Activated CD4-positive, alpha-beta memory T cell treated with anti-CD3 and anti-CD28 coated beads, Interleukin-2, amount 10 ng/mL, durations not matched to agents 7 days and 5 days (primary cell): ENCODE measurements at places on chromosomes 11 and 22. TPM values are rescaled to one million over a fixed set of nuclear protein-coding genes. Genes with fewer than 3 reads are reported as not detected.

DNA sequence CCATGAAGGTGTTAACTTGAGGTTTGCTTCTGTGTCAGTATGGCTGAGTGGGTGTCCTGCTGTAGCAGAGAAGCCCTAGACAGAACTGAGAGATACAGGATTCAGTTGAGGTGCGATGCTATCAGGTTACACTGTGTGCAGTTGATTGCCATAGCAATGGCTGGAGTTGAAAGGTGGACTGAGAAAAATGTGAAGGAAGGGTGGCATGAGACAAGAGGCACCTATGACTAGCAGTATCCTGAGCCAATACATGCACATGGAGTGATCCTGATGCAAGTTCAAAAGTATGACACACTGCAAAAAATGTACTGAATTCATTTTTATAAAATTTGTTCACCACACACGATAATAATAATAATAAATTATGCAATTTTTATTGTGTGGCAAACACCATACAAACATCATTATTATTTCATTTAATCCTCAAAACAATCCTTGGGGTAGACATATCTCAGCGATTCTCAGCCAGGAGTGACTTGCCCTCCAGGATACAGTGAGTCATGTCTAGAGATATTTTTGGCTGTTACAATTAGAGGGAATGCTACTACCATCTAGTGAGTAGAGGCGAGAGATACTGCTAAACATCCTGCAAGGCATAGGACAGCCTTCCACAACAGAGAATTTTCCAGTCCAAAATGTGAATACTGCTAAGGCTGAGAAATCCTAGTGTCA is 3.9 kb upstream of the PIWIL4 start:
- no peak for DNase-seq

- DNase-seq = no peak
Observed at GRCh38 chr11:576811-577610, 741 bp downstream of the PHRF1 start.

GRCh38 chr22:40525250-40525884 is 111.2 kb downstream of the MRTFA start:
- peak; percentile 73 for DNase-seq

DNA sequence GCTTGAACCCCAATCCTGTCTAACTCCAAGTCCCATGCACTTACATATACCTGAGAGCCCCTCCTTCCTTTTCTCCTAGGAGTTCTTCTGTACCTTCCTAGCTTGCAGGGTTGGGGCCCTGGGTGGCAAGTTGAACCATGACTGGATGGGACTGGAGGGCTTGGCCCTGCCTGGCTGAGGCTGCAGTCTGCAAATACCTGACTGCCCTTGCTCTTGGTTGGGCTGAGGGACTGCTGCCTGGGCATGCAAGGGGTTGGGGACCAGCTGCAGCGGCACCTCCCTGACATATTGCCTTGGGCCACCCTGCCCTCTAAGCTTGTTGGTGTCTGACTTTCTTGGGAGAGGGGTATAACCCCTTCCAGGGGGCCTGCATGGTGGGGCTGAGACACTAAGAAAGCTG is 9.8 kb upstream of the SLC39A13 start:
- DNase-seq = no peak

DNA sequence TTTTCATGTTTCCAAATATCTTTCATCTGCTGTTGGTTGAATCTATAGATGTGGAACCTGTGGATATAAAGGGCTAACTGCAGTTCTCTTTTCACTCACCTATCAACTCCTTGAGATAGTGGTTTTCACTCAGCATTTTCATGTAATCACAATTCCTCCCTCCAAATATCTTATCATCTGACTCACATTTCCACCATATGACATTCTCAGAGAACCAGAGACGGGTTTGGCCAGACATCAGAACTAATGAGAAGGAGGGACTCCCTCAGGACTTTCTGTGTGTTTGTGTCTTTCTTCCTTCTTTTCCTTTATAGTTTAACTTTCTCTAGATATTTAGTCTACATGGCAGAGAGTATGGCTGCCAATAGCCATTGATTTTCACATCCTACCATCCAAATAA is 134.8 kb upstream of the DDI1 start:
- no peak for DNase-seq

- DNase-seq = peak; percentile 66
Observed at GRCh38 chr11:72091292-72091691, 10.6 kb downstream of the LRRC51 start.

DNA sequence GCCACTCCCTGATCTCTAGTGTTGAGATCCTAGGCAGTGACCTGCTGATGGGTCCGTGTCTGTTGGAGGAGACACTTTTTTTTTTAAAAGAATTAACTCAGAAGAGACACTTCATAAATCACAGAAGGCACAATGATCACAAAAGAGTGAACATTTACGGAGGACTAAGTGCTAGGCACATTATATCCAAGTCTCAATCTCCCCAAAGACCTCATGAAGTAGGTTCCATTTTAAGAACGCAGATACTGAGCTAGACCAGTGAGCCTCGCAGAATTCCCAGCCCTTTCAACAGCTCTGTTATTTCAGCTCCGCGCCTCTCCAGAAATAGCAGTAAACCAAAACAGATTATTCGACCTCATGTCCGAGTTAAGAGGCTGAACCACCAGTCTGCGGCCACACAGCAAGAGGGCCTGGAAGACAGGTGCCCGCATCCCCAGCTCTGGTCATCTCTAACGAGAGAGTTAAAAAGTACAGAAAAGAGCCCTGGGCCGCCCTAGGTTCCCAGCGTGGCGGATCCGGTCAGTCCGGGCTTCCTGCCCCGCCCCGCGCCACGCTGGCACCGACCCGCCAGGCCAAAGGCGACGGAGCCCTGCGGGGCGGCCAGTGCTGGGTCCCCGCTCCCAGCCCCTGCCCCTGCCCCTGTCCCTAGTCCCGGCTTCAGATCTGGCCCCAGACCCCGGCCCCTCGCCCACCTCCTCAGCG is 612 bp downstream of the XBP1 start:
- peak; percentile 51 for DNase-seq

DNA sequence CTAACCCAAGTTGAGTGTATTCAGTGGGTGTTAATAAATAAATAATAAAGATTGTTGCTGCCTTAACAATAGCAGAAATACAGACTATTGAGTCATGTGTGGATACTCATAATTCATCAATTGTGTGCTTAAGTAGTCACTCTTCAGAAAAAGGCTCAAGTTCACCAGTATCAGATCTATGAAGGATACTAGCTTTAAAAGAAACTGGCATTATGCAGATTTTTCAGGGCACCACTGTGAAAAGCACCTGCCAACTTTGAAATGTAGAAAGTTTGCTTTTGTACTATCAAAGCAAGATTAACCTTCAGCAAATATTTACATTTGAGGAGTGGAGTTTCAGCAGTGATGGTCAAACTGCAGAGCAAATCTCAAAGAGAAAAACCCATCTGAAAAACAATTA is 20.1 kb upstream of the SYTL2 start:
- DNase-seq = no peak

DNA sequence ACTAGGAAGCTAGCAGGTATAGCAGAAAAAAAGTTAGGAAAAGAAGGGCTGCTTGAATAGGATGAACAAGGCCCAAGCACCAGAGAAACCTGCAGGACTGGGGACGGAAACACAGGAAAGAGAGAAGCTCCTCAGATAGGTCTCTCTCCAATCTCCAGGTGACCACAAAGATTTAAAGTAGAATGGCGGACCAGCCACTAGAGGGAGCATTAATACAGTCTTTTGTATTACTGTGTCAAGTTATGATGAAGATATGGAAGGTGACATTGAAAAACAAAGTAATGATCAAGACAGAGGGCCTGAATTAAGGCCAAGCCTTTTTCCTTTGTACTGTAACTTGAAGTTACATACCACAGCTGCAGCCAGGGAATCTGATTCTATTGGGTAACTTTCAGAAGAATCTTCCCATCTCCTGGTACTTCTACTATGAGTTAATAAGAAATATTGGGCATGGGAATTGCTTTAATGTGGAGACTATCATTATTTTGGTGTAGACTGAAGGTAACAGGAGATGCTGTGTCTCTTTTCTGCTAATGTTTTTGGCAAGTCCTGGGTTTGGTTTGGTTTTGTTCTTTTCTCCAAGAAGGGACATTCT is 33.8 kb downstream of the OR2AG2 start:
- DNase-seq = peak; percentile 71

- no peak for DNase-seq
Observed at GRCh38 chr22:35863432-35863831, 145.8 kb downstream of the APOL5 start.

DNA sequence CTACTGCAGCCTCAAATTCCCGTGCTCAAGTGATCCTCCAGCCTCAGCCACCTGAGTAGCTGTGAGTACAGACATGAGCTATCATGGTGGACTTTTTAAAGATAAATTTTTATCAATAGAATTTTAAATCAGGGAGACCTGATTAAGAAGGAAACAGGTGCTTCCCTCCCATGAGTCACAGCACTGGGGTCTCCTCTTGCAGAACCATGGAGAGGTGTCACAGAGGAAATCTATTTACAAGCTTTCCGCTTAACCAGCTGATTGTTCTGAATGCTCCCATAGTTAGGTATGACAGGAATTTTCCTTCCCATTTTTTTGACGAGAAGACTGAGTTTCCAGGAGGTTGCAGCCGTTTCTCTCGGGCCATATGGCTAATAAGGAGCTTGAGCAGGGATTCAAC is 516.1 kb downstream of the MIAT start:
- no peak for DNase-seq

DNA sequence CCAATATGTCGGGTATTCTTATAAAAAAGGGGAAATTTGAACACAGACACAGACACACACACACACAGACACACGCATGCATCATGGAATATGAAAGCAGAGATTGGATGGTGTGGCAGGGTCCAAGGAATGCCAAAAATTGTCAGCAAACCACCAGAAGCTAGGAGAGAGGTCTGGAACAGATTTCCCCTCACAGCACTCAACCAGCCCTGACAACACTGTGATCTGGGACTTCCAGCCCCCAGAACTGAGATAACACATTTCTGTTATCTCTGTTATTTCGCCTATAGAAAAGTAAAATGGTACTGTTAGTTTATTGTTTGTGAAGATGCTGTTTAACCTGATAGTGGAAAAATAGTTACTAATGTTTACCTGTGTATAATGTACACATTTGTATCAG is 145.4 kb upstream of the ZBED5 start:
- DNase-seq = no peak

Gene BLID
- total RNA-seq = not detected

Gene LIPT2
- total RNA-seq = 2.6 TPM

Gene SPTBN2
- 0.18 TPM for total RNA-seq
